ENCODE measurements at places on chromosomes 11 and 22.

- DNase-seq = no peak
Measured at GRCh38 chr22:37030560-37031281, 11.2 kb downstream of the MPST start.

DNA sequence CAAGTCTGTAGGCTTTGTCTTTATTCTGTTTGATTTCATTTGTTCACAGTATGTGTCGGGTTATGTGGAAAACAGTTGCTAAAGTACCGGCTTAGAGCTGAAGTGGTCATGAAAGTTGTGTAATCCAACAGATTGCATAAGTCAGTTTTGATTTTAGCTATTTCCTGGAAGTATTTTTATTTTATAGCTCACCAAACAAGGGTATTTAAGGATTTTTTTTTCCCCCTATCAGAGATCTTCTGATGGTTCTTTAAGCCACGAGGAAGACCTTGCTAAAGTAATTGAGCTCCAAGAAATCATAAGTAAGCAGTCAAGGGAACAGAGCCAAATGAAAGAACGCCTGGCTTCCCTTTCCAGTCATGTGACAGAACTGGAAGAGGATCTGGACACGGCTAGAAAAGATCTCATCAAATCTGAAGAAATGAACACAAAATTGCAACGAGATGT, 55.9 kb downstream of the PPFIA1 start:
- DNase-seq = no peak

- no peak for DNase-seq
Measured at GRCh38 chr22:29724843-29725242, 5.0 kb downstream of the CABP7 start.

DNA sequence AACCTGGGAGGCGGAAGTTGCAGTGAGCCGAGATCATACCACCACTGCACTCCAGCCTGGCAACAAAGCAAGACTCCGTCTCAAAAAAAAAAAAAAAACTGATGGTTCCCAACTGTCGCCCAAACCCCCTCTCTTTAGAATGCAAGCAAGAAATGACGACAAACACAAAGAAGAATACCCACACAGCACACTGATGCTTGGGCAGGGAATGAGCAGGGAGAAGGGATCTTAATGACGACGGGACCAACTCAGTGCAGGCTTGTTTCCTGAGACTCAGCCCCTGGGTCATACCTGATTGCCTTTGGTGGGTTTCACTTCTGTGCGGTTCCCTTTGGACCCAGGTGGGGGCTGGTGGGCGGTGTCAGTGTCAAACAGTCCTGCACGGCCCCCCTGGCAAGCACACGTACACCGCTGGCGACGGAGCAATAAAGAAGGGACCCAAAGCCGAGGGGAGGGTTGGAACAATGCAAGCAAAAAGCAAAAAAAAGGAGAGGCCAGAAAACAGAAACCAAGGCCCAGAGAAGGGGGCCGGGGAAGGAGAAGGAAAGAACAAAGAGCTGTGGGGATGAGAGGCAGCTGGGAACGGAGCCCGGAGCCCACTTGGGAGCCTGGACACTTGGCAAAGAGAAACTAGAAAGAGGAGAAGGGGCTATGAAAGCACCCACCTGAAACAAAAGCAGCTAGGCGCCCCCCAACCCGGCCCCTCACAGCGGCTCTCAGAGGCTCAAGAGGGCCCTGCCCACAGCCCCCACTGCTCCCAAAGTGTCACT, 99.6 kb downstream of the CELSR1 start:
- no peak for DNase-seq

GRCh38 chr22:32996702-32997101, 61.5 kb downstream of the SYN3 start:
- no peak for DNase-seq

- DNase-seq = no peak
Measured at GRCh38 chr11:28251257-28251656, 143.1 kb downstream of the METTL15 start.

GRCh38 chr11:44140372-44140771, 44.9 kb downstream of the EXT2 start:
- DNase-seq = no peak

GRCh38 chr22:44893731-44894080, 116.1 kb downstream of the PHF21B start:
- no peak for DNase-seq

DNA sequence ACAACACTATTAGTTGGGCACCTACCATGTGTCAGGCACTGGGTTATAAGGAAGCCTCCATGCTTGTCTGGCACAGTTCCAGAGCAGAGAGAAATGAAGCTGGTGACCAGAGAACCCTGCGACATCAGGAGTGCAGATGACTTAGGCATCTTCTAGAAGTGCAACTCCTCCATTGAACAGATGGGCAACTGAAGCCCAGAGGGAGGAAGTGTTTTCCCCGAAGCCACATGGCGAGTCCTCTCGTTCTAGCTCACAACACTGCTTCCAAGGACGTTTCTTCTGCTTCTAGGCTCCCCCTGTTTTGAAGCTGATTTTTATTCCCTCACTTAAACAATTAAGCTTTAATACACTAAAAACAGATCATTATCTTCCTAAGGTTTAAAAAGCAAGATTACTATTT, 109.8 kb upstream of the SYT13 start:
- no peak for DNase-seq

GRCh38 chr11:121575250-121575962, 122.6 kb upstream of the SORL1-AS1 start:
- no peak for DNase-seq

DNA sequence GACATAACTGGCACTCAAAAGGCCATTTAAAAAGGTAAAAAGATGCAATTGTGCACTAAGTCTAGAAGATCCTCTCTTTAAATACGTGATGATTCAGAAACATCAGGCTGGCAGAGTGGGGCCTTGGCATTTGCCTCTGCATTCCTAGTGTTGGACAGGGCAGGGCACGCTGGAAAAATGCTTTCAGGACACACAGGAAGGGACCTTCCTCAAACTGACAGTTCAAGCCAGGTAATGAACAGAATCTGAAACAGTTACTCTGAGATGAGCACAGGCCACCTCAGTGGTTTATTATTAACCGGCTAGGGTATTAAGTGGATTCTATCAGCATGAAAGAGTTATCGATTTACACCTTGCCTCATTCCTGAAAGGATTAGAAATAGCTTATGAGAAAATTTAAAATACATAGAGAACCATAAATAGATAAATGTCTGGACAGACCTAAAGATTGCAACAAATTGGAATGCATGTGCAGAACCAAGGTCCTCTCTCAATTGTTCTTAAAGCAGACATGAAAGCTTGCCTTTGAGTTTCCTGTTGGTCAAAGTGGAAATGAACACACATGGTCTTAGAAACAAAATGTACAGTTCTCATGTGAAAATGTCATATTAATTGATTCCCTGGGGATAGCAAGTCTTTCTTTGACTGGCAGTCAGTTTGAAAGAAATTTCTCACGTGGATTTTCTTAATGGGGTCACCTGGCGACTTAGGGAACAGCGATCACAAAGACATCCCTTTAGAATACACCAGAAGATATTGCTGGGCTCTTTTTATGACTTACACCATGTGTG, 21.5 kb upstream of the CSNK2A3 start:
- no peak for DNase-seq

DNA sequence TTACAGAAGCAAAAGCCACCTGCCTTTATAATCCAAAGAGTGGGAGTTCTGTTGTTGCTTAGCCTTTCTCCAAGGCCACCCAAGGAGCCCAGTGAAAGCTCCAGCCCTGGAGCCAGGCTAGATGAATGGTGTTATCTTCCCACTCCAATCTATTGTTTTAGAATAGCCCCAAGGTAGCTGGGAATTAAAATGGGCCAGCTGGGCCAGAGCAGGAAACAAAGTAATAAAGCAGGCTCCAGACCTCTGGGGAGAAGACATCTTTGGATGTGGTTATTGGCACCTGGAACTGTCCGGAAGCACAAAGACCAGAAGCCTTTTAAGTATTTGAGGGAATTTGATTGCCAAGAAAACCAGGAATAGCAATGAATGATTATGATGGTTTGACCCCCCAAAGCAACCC, 8.8 kb downstream of the C11orf96 start:
- DNase-seq = no peak

DNA sequence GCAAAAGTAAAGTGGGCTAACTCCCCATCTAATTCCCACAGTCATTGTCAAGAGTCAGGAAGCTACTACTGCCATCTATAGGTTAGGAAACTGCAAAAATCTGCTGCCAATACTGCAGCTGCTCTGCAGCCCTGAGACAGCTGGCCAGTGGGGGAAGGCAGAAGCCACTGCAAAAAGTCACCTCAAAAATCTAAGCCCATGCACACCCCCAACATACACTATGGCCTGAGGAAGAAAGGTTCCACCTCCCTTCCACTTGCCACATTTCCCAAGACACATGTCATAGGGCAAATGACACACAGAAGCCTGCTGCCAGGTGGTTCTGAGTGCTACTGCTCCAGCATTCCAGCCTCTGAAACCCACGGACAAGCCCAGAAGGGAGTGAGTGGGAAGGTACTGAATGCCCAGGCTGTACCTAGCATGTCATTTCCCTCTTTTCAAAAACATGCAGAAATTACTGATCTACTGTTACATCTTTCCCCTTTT, 36.9 kb downstream of the DGCR2 start:
- DNase-seq = no peak

- DNase-seq = no peak
Measured at GRCh38 chr11:130945896-130946295, 29.6 kb upstream of the SNX19 start.

DNA sequence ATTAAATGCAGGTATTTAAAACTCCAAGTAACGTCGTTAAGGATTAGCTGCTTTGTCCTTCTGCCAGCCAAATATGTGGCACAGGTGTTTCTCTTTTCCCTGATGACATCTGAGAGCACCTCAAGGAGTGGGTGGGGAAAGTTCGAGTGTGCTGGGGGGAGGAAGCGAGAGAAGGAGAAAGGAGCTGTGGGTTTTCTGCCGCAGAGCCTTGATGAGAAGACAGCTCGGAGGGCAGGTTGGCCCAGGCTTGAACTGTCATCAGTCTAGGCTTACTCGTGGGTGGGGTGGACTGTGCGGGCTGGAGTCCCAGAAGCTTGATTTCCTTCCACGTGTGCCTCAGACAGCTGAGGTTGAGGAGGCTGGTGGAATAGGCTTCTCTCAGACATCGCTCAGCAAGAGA, 15.2 kb upstream of the SORL1-AS1 start:
- DNase-seq = peak; percentile 63

GRCh38 chr11:121983901-121984300, 132.1 kb downstream of the BLID start:
- DNase-seq = no peak

- DNase-seq = no peak
Measured at GRCh38 chr11:71237853-71238252, 14.5 kb downstream of the SHANK2 start.

- DNase-seq = no peak
Measured at GRCh38 chr11:134478611-134479010, 66.6 kb upstream of the B3GAT1 start.

DNA sequence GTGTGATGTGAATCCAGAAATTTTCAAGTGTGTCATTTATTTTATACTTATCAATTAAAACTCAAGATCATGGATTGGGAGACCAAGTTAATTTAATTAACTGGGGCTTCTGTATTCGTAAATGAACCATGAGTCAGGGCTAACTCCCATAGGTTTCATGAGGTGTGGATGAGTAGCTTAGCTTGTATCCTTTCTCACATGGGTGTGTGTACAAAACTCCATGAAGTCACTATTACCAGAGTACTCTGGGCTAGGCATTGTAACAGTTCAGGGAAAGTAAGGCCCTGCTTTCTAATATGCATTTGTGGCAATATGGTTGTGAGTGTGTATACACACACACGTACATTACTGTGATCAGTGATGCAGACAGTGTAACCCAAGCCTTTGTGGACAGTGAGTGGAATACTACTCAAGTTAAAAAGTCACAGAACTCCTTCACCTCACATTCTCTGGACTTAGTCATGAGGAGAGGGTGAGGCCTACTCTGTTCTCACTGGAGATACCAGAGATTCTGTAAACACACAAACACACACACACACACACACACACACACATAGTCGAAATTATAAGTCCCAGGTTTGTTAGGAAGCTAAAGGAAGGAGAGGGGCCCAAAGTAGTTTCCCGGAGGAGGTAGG, 3.5 kb downstream of the CNTF start:
- no peak for DNase-seq

GRCh38 chr11:47143322-47143721, 33.4 kb downstream of the ARFGAP2 start:
- no peak for DNase-seq

- no peak for DNase-seq
Measured at GRCh38 chr22:50556703-50557102, 6.0 kb downstream of the SYCE3 start.

DNA sequence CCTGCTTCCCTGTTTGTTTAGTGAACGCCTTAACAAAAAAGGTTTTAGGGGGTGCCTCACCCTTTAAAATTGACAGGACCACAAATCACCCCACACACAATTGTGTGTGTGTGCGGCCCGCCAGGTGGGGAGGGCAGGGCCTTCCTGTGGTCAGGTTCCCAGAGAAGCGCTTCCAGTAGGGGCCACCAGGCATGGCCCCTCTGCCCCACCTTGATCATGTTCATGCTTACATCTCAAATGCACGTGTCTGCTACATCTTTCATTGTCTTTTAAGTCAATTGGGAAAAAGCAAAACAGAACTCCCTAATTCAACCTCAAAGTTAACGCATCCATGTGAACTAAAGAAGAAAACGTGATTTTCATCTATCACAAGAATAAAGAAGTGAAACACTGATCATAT, 1335.3 kb downstream of the TBC1D22A start:
- no peak for DNase-seq

DNA sequence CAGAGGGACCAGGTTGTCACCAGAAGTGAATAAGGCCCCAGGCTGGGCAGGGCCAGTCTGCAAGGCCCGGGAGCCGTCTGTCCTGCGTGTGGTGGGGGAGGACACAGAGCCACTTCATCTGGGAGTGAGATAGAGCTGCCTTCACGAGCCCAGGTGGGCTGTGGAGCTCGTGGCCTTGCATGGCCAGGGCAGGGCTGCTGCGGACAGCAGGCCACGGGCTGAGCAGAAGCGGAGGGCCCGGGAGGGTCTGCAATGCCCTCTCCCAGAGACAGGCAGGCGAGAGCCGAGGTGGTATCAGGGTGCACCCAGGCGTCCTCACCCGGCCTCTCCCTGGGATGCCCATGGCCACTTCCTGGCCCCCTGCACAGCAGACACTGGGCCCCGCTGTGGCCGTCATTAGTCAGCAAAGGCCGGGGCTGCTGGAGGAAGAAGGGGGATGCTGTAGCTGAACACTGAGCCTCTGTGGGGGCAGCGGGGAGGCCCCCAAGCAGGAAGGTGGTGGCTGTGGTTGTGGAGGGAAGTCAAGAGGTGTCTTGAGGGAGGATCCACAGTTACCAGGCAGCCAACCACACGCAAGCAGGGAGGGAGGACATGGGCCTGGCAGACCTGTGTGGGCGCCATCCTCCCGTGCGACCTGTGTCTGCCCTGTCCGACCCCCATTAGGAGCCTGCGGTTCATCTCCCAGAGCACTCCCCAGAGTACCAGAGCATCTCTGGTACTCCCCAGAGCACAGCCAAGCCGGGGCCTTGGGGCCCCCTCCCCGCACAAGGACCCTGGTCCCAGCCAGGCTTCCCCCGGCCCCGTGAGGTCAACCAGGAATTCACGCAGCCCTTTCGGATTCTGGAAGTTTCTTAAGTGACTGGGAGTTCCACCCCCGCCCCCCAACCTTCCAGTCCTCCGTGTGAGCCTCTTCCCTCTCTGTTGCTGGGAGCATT, 1109.5 kb downstream of the BRD1 start:
- DNase-seq = no peak

- DNase-seq = no peak
Measured at GRCh38 chr22:27135031-27135981, 477.9 kb downstream of the MIAT start.

- DNase-seq = no peak
Measured at GRCh38 chr11:73743045-73743444, 17.8 kb downstream of the RAB6A start.

GRCh38 chr22:20588092-20588842, 80.9 kb downstream of the MED15 start:
- DNase-seq = no peak

- DNase-seq = no peak
Measured at GRCh38 chr22:47328550-47329243, 566.2 kb downstream of the TBC1D22A start.
